ENCODE measurements at places on chromosomes 1 and 21.

GRCh38 chr1:20325844-20326420 is 35.3 kb downstream of the VWA5B1 start:
- DNase-seq: no peak

GRCh38 chr1:22320587-22321344 is 130.9 kb upstream of the ZBTB40 start:
- DNase-seq: no peak

DNA sequence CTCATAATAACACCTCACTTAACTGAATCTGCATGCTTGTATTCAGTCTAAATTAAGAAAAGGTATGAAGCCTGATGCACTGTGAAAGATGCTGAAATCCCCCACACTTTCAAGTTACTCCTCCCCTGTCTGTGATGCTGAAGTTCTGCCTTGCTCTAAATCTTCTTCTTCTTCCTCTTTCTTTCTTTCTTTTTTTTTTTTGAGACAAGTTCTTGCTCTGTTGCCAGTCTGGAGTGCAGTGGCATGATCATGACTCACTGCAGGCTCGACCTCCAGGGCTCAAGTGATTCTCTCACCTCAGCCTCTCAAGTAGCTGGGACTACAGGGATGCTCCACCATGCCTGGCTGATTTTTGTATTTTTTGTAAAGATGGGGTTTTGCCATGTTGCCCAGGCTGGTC is 231.0 kb upstream of the B3GALT2 start:
- DNase-seq: no peak

GRCh38 chr1:10624256-10625050 is 149.7 kb downstream of the PEX14 start:
- no peak for DNase-seq

GRCh38 chr1:56461158-56462127 is 117.9 kb downstream of the PLPP3 start:
- DNase-seq: no peak

DNA sequence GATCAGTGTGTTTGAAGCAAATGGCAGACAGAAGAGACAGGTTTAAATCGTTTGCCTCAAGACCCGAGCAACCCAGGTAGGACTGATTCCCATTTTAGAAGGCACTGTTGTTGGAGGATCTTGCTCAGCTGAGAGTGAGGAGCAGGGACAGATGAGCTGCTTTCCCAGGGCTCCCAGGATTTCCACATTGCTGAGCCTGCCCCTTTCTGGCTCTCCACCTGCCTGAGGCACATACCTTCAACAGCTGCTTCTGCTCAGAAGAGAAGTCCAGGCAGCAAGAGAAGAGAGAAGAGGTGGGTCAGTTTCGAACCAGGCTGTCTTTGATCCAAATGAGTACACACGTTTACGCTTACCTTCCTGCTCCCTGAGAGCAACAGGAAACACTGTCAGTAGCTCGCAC is 5.7 kb downstream of the TNNT2 start:
- DNase-seq: no peak

Data from stimulated activated naive CD4-positive, alpha-beta T cell (primary cell).